NK-92 treated with Interleukin-12 subunit alpha and Interleukin-12 subunit beta, amount 100 ng/mL, for 24 hours (cell line): ENCODE measurements at places on chromosomes 6 and 20.
A peak's percentile ranks its signal among the peaks of the same experiment; 100 is the strongest.

DNA sequence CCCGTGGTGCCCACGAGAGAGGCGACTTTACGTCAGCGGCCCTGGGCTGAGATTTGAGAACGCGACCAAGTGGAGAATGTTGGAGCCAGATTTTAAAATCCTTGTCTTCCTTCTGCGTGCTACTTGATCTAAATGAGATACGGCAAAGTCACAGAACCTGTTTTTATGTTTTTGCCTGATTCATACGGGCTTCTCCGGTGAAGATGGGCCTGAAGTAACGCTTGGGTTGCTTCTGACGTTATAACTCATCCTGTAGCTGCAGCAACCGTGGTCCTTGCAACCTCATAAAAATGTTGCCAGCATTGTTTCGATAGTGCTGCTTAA is 462 bp upstream of the SLC35B3 start:
- no peak for DNase-seq

DNA sequence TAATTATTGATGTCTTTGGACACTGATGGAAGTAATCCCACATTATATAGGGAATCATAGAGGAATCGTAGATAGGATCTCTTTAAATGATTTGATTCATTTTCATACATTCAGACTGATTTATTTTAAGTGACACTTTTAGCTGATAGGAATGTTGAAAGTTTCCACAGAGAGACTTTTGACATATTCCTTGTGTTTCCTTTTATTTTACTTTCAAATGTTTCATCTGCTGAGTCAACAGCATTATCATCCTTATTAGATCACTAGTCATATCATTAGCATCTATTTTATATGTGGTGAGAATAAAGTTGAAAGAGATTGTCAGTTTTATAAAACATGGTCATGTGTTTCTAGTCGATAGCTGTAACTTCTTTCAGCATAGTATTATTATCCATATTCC is 13.4 kb downstream of the DCBLD1 start:
- no peak for DNase-seq

DNA sequence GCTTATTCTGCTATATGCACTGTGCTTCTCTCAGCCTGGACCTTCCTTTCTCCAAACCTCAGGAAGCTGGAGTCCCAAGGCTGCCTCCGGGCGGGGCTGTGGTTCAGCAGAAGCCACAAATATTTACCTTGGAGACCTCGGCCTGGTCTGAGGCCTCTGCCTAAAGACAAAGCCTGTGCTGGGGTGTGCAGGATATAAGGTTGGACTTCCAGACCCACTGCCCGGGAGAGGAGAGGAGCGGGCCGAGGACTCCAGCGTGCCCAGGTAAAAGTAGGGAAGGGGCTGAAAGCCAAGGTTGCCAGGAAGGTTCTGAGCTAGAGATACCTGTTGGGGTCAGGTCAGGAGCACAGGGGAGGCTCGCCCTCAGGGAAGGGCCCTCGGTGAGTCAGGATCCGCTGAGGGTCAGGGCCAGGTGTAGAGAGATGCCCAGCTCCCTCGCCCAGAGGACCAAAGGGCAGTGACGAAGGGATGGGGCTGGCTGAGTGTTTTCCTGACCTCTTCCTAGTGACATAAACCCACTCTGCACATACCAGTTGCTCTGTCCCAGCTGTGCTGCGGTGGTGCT is at the start of gene BPIFB1:
Gene BPIFB1, plus strand, starts transcription at position 224 of the 565 bp plus-strand sequence. CDS start 2,860 bp downstream, outside the sequence.
- DNase-seq = no peak

- no peak for DNase-seq
These were observed 31.9 kb downstream of the VAPB start for GRCh38 chr20:58420798-58421496.

GRCh38 chr20:13302647-13303450 is 81.8 kb downstream of the ISM1 start:
- peak; percentile 14 for DNase-seq

GRCh38 chr6:33700391-33701050 is 11.0 kb downstream of the UQCC2 start:
- no peak for DNase-seq
